Lung (tissue), 17 donors: ENCODE measurements at places on chromosomes 16 and 17. TPM values are rescaled to one million over a fixed set of nuclear protein-coding genes. Genes with fewer than 3 reads are reported as not detected.

The EIF3C gene
- polyA plus RNA-seq, result 984 TPM

The TNFSF12 gene
- polyA plus RNA-seq, result 35.4 TPM

The ASPHD1 gene
- 4.1 TPM for polyA plus RNA-seq

The GRB7 gene
- 13.4 TPM for polyA plus RNA-seq

The TP53TG3F gene
- polyA plus RNA-seq, result not detected

The C1QL1 gene
- 0.10 TPM for polyA plus RNA-seq

The KCNAB3 gene
- polyA plus RNA-seq, result 3.9 TPM

The ACSM5 gene
- 0.52 TPM for polyA plus RNA-seq

The OR3A3 gene
- polyA plus RNA-seq, result not detected

The EXOSC6 gene
- polyA plus RNA-seq, result 17.6 TPM

The NPIPA2 gene
- polyA plus RNA-seq, result 0.68 TPM

The KLHL11 gene
- 0.63 TPM for polyA plus RNA-seq

The KDM8 gene
- polyA plus RNA-seq, result 4.8 TPM

The CDH11 gene
- 7.1 TPM for polyA plus RNA-seq

GRCh38 chr16:57384248-57385070, 12.2 kb downstream of the CX3CL1 start:
- no peak for DNase-seq

GRCh38 chr17:40461732-40462342, 18.6 kb downstream of the IGFBP4 start:
- peak; percentile 40 for DNase-seq

DNA sequence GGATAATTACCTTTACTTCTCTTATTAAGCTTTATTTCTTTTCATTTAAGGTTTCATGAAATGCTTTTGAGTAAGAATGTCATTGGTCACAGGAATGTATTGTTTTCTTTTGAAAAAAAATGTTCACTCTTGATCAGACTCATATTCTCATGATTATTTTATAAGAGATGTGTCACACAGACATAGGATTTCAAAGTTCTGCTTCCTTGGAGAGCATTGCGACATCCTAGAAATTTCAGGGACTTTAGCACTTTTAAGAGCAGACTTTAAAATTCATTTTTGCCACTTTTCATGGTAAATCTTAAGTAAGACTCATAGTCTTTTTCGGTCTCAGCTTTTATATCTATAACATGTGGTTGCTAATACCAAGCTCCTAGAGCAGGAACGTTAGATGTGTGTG, 314.7 kb downstream of the CDH8 start:
- DNase-seq, result no peak

GRCh38 chr16:3074860-3075522, 9.6 kb downstream of the IL32 start:
- no peak for DNase-seq

DNA sequence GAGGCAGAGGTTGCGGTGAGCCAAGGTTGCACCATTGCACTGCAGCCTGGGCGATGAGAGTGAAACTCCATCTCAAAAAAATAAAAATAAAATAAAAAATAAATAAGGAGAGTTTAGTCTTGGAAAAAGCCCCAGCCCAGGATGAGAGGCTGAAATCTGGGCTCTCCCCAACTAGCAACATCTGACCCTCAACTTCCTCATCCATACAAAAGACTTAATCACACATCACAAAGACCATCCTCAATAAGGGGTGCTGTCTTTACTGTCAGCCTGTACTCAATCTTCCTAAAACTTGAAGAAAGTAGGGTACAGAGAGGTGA, 11.4 kb upstream of the SLC4A1 start:
- DNase-seq, result no peak

DNA sequence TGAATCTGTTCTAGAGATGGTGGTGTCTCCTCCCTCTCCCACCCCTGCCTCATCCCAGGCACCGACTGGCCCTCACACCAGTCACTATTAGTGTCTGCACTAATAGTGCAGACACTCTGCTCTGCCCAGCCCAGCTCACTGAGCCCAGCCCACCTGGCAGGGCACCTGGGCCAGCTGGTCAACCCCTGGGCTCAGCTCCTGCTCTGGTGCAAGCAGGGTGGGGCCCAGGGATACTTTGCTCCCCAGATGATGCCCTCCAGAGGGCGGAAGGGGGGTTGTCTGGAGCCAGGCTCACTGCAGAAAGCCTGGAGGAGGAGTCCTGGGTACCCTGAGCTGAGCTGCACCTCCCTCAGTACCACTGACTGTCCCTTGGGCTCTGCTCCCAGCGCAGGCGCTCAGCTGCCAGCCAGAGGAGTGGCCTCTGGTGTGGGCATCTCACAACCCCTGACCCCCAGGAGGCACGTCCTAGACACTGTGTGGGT, 14.5 kb downstream of the RAB11FIP4 start:
- DNase-seq, result no peak

- DNase-seq, result peak; percentile 65
Observed at GRCh38 chr16:19935694-19936093, 51.0 kb upstream of the GPRC5B start.

- peak; percentile 24 for DNase-seq
Observed at GRCh38 chr17:82804442-82805191, 35.2 kb downstream of the ZNF750 start.

DNA sequence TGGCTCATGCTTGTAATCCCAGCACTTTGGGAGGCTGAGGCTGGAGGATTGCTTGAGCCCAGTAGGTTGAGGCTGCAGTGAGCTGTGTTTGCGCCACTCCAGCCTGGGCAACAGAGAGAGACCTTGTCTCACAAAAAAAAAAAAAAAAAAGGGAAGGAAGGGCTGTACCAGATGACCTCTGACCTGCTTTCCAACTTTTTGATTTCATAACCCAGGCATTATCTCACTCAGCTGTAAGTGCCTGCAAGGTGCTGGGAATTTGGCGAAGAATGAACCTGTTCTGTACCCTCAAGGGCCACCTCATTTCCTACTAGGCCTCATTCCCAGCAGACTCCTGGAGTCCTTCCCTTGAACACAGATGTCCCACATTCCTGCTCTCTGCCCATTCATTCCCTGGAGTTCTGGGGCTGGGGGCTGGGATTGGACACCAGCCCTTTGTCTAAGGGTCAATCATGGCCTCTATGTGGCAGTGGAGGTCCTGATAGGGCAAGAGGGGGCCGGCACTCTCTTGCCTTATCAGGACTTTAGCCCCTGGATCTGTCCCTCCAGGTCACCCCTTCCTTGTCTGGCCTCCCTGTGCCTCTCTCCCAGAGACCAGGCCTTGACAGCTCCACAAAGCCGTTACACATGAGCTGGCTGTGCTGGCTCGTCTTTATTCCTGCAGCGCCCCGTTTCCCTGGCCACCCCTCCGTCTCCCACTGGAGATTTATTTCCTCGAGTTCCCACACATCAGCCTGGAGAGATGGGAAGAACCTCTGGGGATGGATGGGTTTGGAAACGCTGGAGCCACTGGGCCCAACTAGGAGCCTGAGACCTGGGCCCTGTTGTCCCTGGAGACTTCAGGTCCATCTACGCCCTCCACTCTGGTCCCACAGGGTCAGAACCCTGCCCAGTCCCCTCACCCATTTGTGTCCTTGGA, 821 bp upstream of the GFAP start:
- no peak for DNase-seq

- DNase-seq, result peak; percentile 56
Observed at GRCh38 chr17:77209330-77209748, 68.6 kb downstream of the SEC14L1 start.

GRCh38 chr17:2453866-2454265, 53.0 kb upstream of the MNT start:
- no peak for DNase-seq

DNA sequence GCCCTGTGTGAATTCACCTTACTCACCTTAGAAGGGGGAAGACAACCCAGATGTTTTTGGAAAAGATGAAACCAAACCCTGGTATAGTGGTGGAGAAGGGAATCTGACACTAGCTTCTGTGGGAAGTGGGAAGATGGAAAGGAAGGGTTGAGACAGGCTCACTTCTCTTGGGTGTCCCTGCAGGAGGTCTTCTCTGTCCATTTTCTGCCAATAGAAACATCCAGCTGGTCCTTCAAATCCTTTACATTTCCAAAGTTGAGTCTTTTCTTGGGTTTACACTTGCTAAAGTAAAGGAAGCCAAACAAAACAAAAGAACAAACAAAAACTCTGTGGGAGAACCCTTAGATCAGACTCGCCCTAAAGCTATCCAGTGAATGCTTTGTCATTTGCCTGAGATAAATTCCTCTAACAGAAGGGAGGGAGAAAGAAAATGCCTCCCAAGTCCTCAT, 10.2 kb downstream of the HOXB1 start:
- no peak for DNase-seq

DNA sequence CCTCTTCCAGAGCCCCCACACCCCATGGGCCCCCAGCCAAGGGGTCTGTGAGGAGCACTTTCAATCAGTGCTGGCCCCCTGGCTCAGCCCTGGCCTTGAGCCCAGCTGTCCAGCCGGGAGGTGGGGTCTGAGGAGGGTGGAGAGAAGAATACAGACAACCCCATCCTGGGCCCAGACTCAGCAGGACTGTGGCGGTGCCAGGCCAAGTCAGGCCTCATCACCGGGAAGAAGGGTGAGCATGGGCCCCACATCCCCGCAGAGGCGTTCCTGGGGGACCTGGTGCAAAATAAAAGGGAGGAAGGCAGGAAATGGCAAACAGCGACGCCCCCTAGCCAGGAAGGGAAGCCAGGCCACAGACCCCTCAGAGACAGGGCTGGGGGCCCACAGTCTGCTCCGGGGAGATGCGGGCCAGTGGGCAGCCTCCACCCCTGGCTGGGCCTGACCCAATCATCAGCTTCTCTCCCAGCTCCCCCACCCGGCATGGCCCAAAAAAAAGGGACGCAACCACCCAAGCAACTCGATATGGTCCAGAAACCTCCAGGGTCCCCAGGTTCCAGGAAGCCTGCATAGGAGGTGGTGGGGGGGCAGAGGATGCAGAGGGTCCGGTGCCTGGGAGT, 20.6 kb downstream of the ZNF423 start:
- DNase-seq, result no peak

GRCh38 chr16:57723170-57723569, 12.4 kb upstream of the KATNB1 start:
- no peak for DNase-seq

DNA sequence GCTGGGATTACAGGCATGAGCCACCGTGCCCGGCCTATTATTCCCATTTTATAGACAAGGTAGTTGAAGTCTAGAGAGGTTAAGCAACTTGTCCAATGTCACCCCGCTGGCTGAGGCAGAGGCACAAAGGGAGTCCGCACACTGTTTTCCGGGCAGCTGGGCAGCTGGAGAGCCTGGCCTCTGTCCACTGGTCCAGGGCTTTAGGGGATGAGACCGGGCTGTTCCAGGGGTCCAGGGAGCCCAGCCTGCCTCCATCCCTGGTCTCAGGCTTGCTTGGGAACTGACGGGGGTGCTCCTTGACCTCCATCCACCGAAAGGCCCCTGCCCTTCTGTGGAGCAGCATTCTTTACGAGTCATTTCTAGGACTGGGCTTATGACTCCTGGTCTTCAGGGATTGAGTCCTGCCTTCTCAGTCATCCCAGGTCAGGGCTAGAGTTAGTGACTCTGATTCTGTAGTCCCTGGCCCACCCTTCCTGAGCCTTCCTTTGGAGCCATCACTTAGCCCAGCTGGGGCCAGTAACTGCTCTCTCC, 37.5 kb downstream of the SOCS3 start:
- DNase-seq, result no peak

GRCh38 chr17:2058586-2059546, 4.0 kb downstream of the HIC1 start:
- peak; percentile 76 for DNase-seq

DNA sequence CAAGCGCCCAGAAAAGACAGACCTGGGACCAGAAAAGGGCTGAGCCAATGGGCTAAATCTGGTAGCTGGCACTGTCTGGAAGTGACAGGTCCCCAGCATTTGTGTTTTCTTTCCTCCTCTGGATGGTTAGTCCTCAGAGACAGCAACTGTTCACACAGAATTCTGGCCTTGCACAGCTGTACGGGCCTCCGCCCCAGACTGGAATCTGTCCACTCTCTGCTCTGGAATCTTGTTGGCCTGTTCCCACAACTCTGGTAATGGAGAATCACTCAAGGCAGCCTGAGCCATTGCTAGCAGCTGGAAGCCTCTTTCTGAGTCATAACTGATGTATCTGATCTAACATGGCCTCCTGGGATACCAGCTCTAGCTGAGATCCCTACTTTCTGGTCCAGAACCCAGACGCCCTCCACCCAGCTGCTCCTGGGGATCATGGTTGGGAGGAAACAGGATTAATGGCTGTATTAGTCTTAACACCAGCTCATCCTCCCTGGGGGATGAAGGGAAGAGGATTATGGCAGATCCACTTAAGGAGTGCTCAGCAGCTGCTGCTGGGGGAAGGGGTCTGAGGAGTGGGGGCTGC, 9.1 kb downstream of the ZNF668 start:
- DNase-seq, result no peak

DNA sequence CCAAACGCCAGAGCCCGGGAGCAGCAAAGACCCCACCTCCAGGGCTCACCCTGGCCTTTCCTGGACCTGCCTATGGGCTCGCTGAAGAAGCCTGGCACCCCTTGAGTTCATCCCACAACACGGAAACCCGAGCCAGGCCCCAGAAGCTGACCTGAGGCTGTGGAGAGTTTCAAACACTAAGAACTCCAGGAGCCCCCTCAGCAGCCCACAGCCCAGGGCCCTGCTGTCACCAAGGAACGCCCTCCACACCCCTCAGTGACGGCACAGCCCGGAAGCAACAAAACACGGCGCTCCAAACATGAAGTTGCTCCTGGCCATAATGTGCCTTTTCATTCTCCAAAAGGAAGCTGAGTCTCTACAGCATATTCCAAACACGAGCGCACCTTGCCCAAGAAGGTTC, 9.2 kb downstream of the SLC38A10 start:
- no peak for DNase-seq

DNA sequence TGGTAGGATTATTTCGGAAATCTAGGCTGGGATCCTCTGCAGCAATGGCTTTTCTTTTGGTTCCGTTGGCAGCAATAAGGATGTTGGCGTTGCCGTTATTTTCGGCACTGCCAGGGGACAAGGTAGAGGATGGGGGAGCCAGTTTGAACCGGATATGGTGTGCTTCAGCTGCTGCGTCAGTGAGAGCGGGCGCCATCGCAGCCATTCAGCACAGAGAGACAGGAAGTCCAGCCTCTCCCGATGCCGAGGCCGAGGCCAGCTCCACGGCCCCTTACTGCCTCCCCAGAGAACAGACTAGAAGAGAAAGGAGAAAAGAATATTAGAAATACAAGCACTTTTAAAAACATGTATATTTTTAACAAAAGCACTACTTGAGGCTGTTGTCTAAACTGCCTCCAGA, 21.3 kb downstream of the KANSL1 start:
- DNase-seq, result no peak

- DNase-seq, result no peak
Observed at GRCh38 chr17:863880-864279, 81.7 kb downstream of the MRM3 start.

- DNase-seq, result no peak
Observed at GRCh38 chr16:82063456-82064082, 28.5 kb downstream of the HSD17B2 start.

GRCh38 chr17:5000237-5000639, 2.5 kb downstream of the KIF1C start:
- DNase-seq, result no peak

- peak; percentile 90 for DNase-seq
Observed at GRCh38 chr16:3945751-3946603, 65.5 kb upstream of the CREBBP start.

DNA sequence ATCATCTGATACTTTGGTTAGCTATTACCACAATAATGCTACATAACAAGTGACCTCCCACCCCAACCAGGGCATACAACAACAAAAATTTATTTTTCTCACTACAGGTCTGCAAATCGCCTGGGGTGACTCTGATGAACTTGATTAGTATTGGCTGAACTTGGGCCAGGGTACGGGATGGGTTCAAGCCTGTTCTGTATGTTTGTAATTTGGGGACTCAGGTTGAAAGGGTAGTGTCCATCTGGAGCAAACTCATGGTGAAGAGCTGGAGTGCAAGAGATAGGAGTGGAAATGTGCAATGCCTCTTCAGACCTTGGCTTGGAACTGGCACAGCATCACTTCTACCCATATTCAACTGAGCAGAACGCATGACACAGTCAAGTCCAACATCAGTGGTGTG, 16.3 kb upstream of the NKD1 start:
- DNase-seq, result no peak
